Naive thymus-derived CD4-positive, alpha-beta T cell (primary cell): ENCODE measurements at places on chromosomes 5 and 9. TPM values are rescaled to one million over a fixed set of nuclear protein-coding genes. Genes with fewer than 3 reads are reported as not detected.
A peak's percentile ranks its signal among the peaks of the same experiment; 100 is the strongest.

The ECPAS gene
- 49.1 TPM for total RNA-seq

GRCh38 chr5:45225571-45226031 lies 416.9 kb downstream of the MRPS30 start:
- no peaks in the 10 kb centered on the region for H3K36me3 ChIP-seq
- no peak overlapping the region for H3K4me3 ChIP-seq
- H3K27me3 ChIP-seq: no peaks in the 10 kb centered on the region
- no peak for DNase-seq

The BRD3 gene
- total RNA-seq: 49.7 TPM

The ITK gene
- total RNA-seq: 324 TPM

DNA sequence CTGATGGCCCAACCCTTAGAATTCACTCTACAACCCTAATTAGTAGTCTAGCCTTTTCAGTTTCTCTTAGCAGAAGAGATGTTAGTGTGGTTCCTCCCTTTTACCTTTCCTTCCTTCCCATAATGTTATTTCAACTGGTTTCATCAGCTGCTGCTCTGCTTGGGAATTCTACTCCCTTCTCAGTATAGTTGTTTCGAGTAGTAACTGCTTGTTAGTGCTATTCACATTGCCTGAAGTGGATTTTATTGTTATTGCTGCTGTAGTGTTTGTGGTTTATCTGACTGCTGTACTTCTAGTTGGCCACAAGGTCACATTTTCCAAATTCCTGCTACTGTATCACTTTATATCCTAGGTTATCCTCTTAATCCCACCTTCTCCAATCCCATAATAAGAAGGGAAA lies 29.7 kb downstream of the SMIM15 start:
- no peak for DNase-seq
- no peaks in the 10 kb centered on the region for H3K4me1 ChIP-seq
- no peak overlapping the region for H3K4me3 ChIP-seq
- H3K36me3 ChIP-seq: no peaks in the 10 kb centered on the region
- no peaks in the 10 kb centered on the region for H3K27me3 ChIP-seq

DNA sequence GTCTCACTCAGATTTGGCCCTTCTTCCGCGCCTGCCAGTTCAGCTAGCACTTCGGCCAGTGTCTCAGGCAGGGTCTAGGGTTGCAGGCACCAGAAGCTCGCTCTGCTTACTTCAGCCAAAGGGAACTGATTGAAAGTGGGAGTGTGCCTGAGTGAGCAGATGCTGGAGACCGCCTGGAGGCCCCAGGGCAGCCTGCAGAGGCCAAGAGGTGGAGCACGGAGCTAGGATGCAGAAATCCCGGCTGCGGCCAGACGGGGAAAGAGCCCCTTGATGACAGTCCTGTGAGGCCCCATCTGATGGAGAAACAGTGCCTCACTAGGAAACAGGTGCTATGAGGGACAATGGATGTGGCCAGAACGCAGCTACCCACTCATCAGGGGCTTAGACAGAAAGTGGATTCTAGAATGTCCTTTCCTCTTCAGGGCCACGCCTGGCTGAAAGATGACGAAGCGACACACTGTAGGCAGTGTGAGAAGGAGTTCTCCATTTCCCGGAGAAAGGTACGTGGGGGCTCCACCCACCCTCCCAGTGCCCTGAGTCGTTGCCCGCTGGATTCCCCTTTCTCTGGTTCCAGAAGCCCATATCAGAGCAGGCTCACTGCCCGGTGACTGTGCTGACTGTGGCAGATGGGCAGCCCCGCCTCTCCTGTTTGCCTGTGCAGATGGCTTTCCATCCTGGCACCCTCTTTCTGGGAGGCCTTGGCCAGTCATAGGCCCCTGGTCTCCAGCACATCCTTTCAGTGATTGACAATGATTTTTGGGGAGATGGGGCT lies 16.1 kb downstream of the HNRNPH1 start:
- no peak for DNase-seq
- H3K27me3 ChIP-seq: no peaks in the 10 kb centered on the region
- no peak overlapping the region for H3K4me3 ChIP-seq
- peak overlapping the region; percentile 23 for H3K27ac ChIP-seq
- peaks cover 18% of the 10 kb centered on the region for H3K36me3 ChIP-seq

DNA sequence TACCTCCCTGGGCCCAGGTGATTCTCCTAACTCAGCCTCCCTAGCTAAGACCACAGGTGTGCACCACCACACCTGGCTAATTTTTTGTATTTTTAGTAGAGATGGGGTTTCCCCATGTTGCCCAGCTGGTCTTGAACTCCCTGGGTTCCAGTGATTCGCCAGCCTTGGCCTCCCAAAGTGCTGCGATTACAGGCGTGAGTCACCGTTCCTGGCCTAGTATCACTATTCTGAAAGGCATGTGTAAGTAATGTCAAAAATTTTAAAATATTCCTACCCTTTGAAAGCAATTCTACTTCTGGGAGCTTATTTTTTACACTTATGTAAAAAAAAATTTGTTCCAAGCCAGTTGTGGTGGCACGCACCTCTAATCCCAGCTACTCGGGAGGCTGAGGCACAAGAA lies 27.1 kb upstream of the TLE1 start:
- H3K27ac ChIP-seq: no peak overlapping the region
- H3K36me3 ChIP-seq: no peaks in the 10 kb centered on the region
- no peaks in the 10 kb centered on the region for H3K4me1 ChIP-seq
- no peak for DNase-seq
- no peaks in the 10 kb centered on the region for H3K27me3 ChIP-seq

The TNC gene
- not detected for total RNA-seq
